ENCODE measurements at places on chromosomes 5 and 9.

DNA sequence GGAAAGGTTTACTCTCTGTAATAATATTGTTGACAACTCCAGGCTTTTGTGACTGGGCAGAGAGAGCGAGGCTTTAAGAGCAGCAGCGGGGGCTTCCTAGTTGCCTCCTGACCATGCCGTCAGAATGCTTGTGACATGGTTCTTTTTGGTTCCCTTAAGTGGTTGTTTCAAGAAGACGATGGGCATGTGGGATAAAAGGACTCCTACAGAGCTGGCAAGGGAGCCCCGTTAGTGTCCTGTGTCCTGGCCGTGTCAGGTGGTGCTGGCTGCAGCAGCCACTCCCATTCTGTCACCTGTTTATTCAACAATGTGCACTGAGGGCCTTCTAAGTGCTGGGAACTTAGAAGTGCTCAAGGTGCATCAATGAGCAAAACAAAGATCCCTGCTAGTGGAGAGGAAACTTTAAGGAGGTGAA, 19.7 kb downstream of the LCP2 start:
- DNase-seq = peak; percentile 76

DNA sequence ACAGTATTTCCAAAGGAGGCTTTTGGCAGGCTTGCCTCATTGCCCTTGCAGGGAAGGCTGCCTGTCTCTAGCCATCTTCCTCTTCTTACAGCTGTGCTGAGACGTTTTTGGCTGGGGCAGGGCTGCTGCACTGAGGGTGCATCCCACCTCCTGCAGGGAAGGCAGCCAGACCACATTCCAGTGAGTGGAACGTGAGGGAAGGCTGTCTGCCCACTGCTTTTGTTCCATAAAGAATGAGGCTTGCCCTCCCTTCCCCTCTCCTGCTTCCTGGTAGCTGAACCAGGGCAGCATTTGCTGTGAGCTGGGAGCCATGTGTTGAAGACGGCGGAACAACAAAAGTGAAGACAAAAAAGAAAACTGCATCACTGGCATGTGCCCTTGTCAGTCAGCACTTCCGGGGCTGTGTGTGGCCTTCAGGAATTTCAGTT, 16.8 kb downstream of the MGAT1 start:
- DNase-seq = peak; percentile 93

DNA sequence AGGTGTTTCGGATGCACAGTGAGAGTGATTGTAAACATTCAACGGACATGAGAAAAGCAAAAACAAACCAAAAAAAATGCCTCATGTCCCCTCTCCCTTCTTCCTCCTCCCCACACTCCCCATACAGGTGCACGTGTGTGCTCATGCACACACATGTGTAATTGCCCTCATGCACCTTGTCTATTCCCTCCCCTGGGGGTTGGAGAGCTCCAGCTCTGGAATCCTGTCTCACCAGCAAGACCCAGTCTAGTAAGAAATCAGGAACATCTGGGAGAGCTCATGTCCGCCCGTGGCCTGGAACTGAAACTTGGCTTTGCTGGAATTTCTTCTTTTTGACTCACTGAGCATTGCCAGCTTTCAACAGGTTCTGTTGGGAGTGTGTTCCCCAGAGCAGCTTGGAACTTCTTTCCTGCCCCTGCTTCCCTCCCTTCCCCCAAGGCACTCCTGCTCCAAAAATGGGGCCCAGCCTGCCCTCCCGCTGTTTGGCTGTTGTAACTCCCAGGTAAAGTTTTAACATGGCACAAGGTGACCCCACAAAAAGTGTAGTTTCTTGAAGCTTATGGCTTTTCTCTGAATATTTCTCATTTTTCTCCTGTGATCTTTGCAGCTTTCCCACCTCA, 190.1 kb downstream of the NR3C1 start:
- no peak for DNase-seq

DNA sequence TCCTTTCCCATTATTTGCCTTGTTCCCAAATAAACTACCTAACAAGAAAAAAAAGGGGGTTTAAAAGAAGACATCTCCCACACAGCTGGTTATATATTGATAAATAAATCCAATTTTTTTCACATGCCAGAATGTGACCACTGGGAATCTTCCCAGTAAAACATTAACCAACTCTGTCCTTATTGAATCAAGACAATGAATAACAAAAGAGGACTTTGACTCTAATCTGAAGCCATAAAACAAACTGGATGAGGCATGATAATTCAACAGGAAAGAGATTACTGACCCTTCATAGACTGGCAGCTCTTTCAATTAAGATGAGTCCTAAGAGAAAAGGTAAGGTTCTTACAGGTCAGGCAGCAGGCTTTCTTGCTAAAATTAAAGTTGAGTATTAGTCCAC, 165.8 kb upstream of the CDH6 start:
- no peak for DNase-seq

DNA sequence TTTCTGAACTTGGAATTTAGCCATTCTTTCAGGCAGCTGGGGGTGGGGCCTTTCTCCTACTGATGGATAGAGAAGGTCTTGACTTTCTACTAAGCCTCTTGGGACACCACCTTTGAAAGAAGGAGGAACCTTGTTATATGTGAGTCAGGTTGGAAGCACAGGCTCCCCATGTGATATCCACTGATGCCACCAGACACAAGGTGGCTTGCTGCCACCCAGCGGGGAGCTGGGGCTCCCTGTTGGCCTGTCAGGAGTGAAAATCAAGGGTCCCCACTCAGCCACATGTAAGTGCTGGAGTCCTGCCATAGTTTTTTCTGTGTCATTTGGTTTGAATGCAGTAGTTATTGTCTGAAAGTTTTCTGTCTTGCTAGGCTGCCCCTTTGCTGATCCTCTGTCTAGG, 252.4 kb upstream of the NFIL3 start:
- no peak for DNase-seq

DNA sequence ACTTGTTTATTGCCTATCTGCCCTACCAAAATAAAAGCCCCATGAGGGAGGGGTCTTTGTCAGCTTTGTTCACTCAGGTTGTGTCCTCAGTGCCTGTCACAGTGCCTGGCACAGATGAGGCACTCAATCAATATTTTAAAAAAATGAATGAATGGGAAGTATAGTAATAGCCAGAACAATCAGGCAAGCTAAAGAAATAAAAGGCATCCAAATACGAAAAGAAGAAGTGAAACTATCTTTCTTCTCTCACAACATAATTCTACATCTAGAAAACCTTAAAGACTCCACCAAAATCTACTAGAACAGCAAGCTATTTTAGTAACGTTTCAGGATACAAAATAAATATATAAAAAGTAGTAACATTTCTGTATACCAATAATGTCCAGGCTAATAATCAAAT, 37.8 kb upstream of the C5orf63 start:
- no peak for DNase-seq

GRCh38 chr5:78339617-78340436, 20.6 kb upstream of the SCAMP1 start:
- no peak for DNase-seq

- peak; percentile 65 for DNase-seq
Observed at GRCh38 chr9:83199240-83199639, 136.3 kb upstream of the RASEF start.
